ENCODE measurements at places on chromosomes 1 and 21.

- DNase-seq = no peak
These were observed 93.3 kb downstream of the IGSF21 start for GRCh38 chr1:18200918-18201317.

DNA sequence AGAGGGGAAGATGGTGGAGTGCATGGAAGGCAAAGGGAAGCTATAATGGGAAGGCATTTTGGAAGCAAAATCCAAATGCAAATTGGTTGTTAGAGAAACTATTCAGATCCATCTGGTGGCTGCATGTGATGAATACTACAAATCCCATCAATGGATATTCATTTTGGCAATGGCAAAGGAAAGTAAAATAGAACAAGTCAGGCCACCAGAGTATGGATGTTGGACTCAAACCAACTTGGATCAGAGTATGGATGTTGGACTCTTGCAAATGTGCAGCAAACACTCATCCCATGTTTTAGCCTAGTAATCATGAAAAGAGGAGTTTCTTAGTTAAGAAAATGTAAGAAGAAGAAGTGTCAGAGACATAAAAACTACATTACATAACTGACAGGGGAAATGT, 289.6 kb upstream of the DAB1 start:
- no peak for DNase-seq

- no peak for DNase-seq
These were observed 28.6 kb downstream of the LRIG2 start for GRCh38 chr1:113101588-113101987.

GRCh38 chr1:92004129-92004528, 25.7 kb upstream of the EPHX4 start:
- DNase-seq = no peak

DNA sequence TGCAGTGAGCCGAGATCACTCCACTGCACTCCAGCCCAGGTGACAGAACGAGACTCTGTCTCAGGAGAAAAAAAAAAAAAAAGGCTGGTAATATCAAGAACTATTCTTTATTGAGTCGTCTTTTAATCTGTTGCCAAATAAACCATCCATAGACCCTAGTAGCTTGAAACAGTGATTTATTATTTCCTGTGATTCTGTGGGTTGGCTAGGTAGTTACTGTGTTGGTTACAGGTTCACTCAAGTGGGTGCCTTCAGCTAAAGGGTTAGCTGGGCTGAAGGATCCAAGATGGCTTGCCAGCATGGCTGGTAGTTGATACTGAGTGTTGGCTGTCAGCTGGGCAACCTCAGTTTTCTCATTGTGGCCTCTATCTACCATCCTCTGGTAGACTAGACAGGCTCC, 9.2 kb downstream of the TLCD4 start:
- no peak for DNase-seq

DNA sequence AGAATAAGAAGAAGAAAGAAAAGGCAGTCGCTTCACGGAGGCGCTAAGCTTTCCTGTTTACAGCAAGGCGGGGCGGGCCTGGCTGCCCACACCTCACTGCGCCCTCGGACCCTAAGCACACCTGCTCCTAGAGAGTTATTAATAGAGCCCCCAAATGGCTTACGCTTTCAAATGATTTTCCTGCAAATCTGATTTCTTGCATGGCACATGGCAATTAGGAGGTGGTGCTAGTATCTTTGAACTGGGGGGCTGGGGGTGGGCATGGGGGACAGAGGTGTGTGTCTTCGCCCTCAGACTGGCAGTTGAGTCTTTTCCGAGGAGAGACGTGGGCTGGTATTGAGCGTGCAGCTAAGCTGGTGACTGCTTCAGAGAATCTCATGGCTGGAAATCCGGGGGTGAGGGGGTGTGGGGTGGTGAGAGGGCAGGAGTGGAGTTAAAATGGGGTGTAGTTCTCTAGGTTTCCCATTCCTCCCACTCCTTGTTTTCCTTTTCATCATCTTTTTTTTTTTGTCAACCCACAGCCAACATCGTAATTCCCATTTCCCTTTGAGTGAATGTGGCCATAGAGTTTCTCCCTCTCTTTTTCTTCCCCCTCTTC, 1.3 kb downstream of the S1PR1 start:
- DNase-seq = peak; percentile 75

- DNase-seq = peak; percentile 38
These were observed 560 bp downstream of the PLEKHM2 start for GRCh38 chr1:15684468-15685291.

DNA sequence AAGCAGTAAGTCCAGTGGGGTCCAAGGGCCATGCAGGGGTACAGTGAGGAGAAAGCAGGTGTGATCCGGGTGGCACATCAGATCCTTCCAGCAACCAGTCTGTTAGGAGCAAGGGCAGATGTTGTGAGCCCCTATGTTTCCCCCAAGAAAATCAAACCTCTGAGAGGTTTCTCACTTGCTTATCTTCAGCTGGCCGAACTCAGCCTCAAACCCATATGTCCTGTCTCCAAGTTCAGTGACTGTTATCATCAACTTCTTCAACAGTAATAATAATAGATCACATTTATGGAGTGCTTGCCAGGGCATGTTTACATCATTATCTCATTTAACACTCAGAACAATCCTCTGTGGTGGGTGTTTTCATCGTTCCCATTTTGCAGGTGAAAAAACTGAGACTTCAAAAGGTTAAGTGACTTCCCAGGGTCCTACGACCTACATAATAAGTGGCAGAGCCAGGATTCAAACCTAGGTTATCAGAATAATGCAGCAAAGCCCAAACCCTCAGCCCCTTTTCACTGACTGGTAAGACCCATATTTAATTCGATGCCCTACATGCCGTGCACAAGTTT, 3.3 kb downstream of the CAPN2 start:
- peak; percentile 22 for DNase-seq

DNA sequence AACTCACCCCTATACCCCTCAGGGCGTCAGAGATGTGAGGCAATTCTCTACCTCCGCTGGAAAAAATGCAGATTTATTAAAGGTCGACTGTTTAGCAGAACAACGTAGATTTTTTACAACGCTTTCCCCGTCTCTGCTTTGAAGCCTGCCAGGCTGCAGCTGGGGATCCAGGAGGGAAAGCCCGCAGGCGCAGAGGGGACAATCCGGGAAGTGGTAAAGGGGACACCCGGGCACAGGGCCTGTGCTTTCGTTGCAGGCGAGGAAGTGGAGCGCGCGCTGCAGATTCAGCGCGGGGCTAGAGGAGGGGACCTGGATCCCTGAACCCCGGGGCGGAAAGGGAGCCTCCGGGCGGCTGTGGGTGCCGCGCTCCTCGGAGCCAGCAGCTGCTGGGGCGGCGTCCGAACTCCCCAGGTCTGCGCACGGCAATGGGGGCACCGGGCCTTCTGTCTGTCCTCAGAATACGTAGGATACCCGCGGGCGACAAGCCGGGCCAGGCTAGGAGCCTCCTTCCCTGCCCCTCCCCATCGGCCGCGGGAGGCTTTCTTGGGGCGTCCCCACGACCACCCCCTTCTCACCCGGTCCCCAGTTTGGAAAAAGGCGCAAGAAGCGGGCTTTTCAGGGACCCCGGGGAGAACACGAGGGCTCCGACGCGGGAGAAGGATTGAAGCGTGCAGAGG, 5.5 kb downstream of the SIM2 start:
- no peak for DNase-seq

DNA sequence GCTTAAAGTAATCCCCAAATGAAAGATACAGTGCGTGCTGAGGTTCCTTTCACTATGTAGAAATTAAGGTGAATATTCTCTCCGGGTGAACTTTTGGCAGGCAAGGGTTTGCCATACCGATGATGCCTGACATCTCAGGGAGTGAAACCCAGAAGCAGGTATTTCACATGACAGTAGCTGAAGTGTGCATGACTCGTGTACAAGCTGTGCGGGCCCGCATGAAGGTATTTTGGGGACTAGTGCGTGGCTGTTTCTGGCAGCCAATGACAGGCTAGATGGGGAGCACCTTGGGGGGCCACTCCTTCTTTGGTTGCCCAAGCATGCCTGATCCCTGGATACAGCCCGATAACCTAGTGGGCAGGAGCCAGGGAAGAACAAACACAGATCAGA, 569.0 kb downstream of the SMYD3 start:
- no peak for DNase-seq

DNA sequence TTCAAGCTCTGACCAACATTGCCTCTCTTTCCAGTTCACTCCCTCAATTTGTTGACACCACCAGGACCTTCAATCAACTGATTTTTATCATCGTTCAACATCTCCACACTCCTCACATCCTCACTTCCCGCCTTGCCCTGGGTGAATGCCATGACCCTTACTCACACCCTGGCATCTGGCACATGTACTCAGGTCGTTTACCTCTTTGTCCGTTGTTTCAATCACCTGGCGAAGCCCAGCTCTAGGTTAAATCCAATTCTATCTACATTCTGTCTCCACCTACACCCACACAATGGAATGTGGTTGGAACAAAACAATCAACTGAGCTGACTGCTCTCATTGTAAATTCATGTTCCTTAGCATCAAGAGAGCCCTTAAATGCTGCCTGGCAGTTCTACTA, 24.2 kb upstream of the TBX15 start:
- DNase-seq = no peak

GRCh38 chr1:185297982-185298381, 19.1 kb downstream of the IVNS1ABP start:
- DNase-seq = no peak

GRCh38 chr1:180928331-180929230, 15.9 kb downstream of the KIAA1614 start:
- DNase-seq = no peak

GRCh38 chr1:162475089-162475488, 22.5 kb upstream of the UHMK1 start:
- DNase-seq = no peak

GRCh38 chr1:49048188-49048587, 271.5 kb upstream of the BEND5 start:
- no peak for DNase-seq

- no peak for DNase-seq
These were observed 53.6 kb downstream of the ATP6V1G3 start for GRCh38 chr1:198486903-198487302.

DNA sequence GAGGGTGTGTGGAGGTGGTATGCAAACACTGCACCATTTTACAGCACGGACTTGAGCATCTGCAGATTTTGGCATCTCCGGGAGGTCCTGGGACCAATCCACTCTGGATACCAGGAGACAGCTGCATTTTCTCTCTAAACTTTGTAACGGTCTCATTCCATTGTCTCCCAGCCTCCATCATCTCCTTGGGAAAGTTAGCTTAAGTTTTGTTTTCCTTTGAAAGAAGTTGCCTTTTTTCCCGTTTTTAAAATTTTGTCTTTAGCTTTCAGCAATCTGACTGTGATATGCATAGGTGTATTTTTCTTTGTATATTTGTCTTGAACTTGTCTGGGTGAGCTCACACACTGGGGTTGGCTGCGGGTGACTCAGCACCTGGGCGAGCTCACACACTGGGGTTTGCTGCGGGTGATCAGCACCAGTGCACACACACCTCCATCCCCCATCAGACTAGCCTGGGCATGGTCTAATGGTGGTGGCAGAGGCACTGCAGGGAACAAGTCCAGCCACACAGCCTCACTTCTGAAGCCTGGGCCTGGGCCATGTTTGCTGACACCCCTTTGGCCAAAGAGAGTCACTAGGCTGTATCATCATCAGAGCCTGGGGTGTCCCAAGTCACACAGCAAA, 32.1 kb upstream of the COL18A1 start:
- no peak for DNase-seq

- DNase-seq = no peak
These were observed 187.1 kb downstream of the LMO4 start for GRCh38 chr1:87515781-87516180.

GRCh38 chr1:183880531-183881243, 75.8 kb downstream of the RGL1 start:
- DNase-seq = no peak

DNA sequence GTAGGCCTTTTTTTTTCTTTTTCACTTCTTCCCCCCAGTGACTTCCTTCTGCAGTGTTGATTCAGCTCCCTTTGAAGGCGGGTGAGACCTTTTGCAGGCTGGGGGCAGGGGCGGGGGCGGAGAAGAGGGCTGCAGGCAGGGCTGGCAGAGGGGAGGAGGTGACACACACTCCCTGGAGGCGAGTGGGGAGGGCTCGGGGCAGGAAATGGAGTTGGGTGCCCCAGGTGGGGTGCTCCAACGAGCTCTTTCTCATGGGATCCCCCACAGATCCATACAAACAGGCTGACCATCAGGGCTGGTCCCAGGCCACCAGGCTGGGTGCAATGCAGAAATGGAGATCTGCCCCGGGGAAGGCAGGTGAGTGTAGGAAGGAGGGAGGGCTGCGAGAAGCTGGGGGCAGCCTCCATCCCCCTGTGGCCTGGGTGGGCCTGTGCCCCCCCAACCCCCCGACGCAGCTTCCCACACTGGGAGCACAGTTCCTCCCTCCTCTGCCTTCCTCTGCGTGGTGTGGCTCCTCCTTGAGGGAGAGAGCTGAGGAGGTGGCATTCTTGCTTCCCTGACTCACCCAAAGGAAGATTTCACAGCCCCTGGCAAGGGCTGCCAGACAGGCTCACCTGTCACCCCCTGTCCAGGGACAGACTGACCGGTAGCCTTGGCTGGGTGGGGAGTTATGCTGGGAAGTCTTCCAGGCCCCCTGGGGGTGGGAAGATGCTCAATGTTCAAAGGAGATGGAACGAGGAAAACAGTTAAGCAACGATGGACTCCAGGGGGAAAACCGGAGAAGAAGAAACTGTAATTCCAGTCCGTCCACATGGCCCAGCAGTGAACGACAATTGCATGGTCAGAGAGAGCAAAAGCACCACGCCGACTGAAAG, 7.1 kb upstream of the ITGB2 start:
- DNase-seq = peak; percentile 93

- no peak for DNase-seq
These were observed 4.3 kb upstream of the MFAP2 start for GRCh38 chr1:16984717-16985116.

DNA sequence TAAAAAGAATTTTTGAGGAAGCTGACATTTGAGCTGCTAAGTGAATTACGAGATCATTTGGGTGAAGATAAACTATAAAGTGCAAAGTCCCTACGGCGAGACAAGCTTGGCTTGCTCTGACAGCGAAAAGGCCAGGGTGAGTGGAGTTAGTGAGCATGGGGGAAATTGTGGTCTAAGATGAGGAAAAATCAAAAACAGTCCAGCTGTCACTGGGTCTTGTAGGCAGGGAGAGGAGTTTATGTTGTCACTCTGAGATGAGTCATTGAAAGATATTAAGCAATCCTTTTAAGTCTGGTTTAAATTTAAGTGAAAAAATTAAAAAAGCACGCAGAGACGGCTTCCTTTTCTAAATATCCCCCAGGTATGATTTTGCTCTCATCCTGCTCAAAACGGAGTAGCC, 601.9 kb downstream of the MRPL39 start:
- no peak for DNase-seq

DNA sequence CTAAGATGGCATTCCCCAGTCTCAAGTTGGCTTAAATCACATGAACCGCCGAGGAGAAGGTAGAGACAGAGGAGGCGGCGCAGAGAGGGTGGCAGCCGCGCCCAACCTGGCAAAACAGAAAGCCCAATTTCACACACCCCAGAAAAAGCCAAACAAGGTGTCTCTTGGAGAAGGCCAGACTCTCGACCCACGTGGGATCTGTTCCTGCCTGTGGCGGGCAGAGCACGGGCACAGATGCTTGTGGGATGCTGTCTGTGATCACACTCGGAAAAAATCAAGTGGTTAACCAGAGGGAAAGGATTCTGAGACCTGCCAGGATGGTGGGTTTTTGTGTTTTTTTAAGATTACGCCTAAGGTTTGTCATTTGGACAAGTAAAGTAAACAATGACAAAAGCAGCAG, 80.7 kb downstream of the MRPL37 start:
- no peak for DNase-seq

Measured in activated CD4-positive, alpha-beta T cell treated with anti-CD3 and anti-CD28 coated beads, Interleukin-10, Interleukin-2, amounts not matched to agents 100 ng/mL and 50 ng/mL, durations not matched to agents 16 hours and 8 hours (primary cell).